ENCODE measurements at places on chromosomes 1 and 21.

DNA sequence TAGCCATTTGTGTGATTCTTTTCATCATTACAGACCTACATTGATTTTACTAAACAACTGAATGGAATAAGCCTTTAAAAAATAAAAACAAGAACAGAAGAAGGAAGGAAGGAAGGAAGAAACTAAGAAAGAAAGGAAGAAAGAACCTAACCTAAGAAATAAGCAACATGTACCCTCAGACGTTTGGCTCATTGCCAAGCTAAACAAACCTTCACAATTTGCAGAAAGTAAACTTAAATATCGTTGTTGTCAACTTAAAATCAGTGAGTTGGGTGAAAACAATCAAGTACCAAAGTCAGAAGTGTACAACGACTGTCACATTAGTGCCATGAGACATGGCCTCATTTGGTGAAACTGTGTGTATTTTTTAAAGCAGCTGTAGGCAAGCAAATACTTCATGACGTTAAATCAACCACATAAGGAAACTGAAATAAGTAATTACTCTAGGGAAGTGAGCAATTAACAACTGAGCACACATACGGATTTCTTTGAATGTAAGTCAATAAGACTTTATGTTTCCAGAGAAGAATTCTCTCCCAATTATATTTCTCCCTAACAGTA is 313.1 kb upstream of the TMPRSS15 start:
- DNase-seq = no peak

GRCh38 chr1:94621395-94621794 is 79.8 kb upstream of the F3 start:
- DNase-seq = no peak

DNA sequence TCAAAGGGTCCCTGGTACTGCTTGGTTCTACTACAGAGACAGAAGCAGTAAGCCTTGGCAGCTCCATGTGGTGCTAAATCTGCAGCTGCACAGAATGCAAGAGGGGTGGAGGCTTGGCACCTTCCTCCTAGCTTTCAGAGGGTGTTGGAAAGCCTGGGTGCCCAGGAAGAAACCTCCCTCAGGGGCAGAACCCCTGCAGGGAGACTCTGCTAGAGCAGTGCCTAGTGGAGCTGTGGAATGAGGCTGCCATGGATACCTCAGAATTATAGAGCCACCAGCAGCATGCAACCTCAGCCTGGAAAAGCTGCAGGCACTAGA is 76.2 kb upstream of the TLR5 start:
- no peak for DNase-seq

GRCh38 chr1:30358500-30358899 is 364.9 kb downstream of the MATN1 start:
- DNase-seq = no peak

- DNase-seq = no peak
These were observed 51.6 kb downstream of the ETS2 start for GRCh38 chr21:38857152-38857825.

GRCh38 chr1:171622152-171622462 is at the start of gene MYOCOS:
MYOCOS (plus strand) TSS chr1:171622243; CDS start chr1:171623884, 1,641 bp downstream.
- no peak for DNase-seq

GRCh38 chr21:39688010-39688409 is 57.0 kb upstream of the IGSF5 start:
- DNase-seq = no peak

GRCh38 chr1:93620841-93621210 is 60.8 kb downstream of the BCAR3 start:
- no peak for DNase-seq
